ENCODE measurements at places on chromosomes 6 and 20.

GRCh38 chr6:88698661-88699060, 264.8 kb downstream of the RNGTT start:
- DNase-seq, result no peak

DNA sequence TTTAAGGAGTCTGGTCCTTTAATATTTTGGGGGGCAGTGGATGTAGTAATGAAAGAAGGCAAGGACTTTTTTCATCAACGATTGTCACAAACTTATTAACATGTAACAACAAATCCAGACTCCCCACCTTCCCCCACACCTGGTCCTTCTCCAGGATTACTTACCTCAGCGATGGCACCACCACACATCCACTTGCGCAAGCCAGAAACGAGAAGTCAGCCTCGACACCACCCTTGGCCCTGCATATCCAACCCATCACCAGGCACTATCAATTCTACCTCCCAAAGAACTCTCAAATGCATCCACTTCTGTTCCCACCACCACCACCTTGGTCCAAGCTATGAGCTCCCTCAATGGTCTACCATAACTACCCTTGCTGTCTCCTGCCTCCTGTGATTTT, 6.6 kb downstream of the EZR start:
- DNase-seq, result no peak

- no peak for DNase-seq
Measured at GRCh38 chr6:90219209-90219985, 77.2 kb downstream of the BACH2 start.

GRCh38 chr6:10521104-10521808, at the start of gene GCNT2:
Gene GCNT2 (plus strand): TSS chr6:10521351. CDS start chr6:10528912, 7,561 bp downstream.
- DNase-seq, result no peak

DNA sequence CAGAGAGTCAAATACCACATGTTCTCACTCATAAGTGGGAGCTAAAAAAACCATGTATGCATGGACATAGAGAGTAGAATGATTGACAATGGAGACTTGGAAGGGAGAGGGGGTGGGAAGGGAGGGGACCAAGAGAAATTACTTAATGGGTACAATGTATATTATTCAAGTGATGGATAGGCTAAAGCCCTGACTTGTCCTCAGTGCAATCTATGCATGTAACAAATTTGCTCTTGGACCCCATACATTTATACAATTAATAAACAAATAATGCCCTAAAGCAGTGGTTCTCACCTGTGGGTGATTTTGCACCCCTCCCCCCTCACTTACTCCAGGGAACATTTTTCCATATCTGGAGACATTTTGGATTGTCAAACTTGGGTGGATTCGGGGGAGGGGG, 33.5 kb upstream of the NEDD9 start:
- DNase-seq, result no peak

GRCh38 chr6:169310983-169311382, 57.3 kb upstream of the THBS2 start:
- no peak for DNase-seq

- no peak for DNase-seq
Measured at GRCh38 chr6:145368075-145368474, 367.2 kb downstream of the EPM2A start.

- DNase-seq, result no peak
Measured at GRCh38 chr20:53981752-53982437, 88.5 kb downstream of the BCAS1 start.

DNA sequence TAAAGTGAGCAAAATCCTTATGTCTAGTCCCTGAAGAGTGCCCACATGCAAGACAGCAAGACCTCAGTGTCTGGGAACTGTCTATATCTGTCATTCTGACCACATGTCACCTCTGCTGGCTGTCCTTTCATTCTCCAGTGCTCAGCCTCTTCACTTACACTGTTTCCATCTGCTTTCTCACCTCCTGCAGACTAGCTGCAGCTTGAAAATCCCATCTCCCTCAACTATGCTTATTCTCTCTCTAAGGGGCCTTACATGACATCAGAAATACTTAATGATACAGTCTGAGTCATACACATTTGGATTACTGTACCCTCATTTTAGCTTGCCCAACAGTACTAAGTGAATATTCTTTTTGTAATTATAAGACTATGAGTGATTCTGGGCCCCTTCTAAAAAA, 587.8 kb downstream of the EPM2A start:
- DNase-seq, result no peak

GRCh38 chr6:28401172-28401571, 1.6 kb upstream of the ZSCAN12 start:
- no peak for DNase-seq

GRCh38 chr6:10381133-10381829, 33.6 kb downstream of the TFAP2A start:
- DNase-seq, result no peak

- DNase-seq, result no peak
Measured at GRCh38 chr20:50335105-50335504, 144.5 kb downstream of the CEBPB start.

DNA sequence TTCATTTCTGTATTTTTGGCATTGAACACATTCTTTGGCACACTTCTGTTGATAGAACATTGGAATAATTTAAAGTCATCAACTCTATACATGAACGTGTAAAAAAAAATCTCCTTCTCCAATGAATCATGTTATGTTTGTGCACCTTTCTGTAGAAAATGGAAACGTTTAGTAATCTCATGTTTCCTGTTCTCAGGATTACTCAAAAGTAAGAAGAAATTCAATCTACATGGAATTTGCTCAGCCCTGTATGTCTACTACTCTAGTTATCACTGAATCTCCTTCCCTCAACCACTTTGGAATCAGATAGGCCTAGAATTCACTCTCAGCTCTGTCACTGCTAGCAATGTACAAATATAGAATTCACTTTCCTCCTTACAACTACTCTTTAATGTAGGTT, 103.6 kb downstream of the COL21A1 start:
- DNase-seq, result no peak

GRCh38 chr6:43674291-43674690, 13.3 kb downstream of the MRPS18A start:
- DNase-seq, result no peak

GRCh38 chr6:31339210-31339609, 17.8 kb downstream of the HLA-B start:
- no peak for DNase-seq

GRCh38 chr6:151869345-151869744, 61.9 kb downstream of the ESR1 start:
- no peak for DNase-seq

GRCh38 chr6:168525114-168525513, 84.1 kb downstream of the SMOC2 start:
- no peak for DNase-seq

DNA sequence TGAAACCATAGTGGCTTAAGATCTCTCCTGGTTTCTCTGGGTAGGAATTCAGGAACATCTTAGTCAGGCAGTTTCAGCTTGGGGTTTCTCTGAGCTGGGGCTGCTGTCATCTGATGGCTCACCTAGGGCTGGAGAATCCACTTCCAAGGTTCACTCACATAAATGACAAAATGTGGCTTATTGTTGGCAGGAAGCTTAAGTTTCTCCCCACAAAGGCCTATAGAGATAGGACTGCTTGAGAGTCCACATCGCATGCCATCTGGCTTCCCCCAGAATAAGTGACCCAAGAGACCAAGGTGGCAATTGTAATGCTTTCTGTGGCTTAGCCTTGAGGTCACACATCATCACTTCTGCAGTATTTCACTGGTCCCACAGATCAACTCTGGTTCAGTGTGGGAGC, 131.4 kb downstream of the EDN1 start:
- no peak for DNase-seq

DNA sequence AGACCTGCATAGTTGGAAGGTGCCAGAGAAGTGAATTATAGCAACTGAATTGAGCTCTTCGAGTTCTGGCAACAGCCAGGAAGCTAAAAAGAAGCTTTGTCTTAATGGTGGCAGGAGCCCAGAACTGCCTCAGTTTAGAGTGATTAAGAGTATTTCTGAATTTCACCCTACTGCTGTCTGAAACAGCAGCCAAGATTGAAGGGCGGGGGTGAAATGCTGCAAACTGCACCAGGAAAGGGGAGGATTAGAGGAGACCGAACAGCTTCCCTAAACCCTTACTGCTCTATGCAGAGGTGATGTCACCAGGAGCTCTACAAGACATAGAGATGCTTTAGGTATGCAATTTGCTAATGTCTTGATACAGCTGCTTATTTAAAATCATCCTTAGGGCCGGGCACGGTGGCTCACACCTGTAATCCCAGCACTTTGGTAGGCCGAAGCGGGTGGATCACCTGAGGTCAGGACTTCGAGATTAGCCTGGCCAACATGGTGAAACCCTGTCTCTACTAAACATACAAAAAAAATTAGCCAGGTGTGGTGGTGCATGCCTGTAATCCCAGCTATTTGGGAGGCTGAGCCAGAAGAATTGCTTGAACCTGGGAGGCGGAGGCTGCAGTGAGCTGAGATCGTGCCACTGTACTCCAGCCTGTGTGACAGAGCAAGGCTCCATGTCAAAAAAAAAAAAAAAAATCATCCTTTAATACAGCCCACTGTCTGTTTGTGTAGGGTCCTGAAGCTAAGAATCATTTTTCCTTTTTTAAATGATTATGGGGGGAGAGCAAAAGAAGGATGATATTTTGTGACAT, 91.7 kb upstream of the IYD start:
- DNase-seq, result no peak

DNA sequence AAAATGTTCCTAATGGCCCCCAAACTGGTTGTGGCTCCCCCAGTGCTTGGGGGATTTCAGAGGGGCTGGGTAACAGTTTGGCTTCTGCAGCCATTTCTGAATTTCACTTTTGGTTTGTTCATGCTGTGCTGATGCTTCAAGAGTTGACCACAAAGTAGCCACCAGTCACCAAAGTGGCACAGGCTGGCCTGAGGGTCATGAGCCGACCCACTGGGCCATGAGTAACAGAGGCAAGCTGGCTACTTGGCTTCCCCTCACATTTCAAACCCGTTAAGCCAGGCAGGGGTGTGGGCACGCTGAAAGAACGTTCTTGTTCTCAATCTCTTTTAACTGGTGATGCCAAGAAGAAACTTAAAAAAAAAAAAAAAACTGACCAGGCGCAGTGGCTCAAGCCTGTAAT, 15.1 kb upstream of the NXT1 start:
- no peak for DNase-seq

DNA sequence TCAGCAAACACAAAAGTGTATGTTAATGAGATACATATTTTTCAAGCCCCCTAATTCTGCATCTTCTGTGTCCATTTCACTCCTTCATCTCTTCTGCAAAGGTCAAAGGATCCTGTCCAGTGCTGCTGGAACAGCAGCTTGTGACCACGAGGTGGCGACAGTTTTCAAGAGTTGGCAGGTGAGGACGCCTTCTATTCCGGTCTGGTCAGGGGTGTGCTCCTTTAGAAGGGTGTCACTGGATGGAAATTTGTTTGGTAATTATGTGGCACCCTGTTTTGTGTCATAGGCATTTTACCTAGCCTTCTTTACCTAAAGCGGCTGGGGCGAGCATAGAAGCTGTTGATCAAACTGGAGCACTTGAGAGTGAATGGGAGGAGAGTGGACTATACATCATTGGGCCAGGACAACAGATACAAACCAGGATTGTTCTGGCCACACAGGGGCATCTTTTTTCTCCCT, 32.9 kb upstream of the ERVFRD-1 start:
- DNase-seq, result peak; percentile 47

GRCh38 chr6:383856-384255, 7.7 kb upstream of the IRF4 start:
- DNase-seq, result no peak

GRCh38 chr6:26240157-26241032, 124.6 kb upstream of the BTN3A2 start:
- DNase-seq, result peak; percentile 73

GRCh38 chr6:34362909-34363680, 29.4 kb downstream of the NUDT3 start:
- no peak for DNase-seq

DNA sequence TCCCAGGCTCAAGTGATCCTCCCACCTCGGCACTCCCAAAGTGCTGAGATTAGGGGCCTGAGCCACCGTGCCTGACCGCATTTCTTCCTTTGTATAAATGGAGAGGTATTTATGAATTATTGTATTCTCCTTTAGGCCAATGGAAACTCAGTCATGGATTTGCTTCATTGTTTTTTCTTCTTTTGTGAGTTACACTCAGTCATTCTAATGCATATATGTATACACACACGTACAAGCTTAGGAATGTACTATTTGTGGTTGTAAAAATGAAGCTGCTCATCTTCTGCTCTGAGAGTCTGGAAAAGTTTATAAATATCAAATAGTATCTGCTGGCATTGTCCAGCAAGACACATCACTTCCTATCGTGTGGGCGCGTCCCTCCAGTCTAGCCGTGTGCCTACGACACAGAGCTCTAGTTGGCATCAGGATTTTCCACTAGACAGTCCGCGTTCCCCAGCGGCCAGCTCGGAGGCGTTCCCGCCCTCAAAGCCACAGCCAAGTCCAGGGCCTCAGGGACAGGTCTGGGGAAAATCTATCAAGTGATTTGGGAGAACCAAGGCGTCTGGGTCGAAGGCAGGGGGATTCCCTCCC, 215.2 kb downstream of the NFATC2 start:
- no peak for DNase-seq

- DNase-seq, result no peak
Measured at GRCh38 chr20:20237093-20237959, 130.6 kb upstream of the INSM1 start.

- no peak for DNase-seq
Measured at GRCh38 chr6:7973584-7973983, 63.0 kb upstream of the TXNDC5 start.

DNA sequence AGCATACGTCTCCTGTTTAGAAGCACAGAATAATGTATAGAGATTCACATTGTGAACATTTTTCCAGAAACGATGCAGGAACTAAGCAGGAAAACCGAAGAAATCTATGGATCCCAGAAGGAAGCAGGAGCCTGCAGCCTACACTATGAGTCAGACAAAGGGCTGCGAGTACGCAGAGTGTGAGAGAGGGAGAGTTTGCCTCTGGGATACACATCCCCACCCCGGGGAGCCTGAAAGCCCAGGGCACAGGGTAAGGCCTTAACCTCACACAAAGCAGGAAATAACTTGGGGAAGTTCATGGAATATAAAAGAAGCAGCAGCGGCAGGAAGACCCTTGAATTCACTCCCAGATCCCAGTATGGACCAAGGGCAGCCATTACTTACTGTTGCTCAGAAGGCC, 842.1 kb upstream of the MANEA start:
- DNase-seq, result no peak

GRCh38 chr6:123638865-123639264, 2.1 kb upstream of the TRDN start:
- no peak for DNase-seq
